SW480 (cell line): ENCODE measurements at places on chromosomes 12 and 14.

DNA sequence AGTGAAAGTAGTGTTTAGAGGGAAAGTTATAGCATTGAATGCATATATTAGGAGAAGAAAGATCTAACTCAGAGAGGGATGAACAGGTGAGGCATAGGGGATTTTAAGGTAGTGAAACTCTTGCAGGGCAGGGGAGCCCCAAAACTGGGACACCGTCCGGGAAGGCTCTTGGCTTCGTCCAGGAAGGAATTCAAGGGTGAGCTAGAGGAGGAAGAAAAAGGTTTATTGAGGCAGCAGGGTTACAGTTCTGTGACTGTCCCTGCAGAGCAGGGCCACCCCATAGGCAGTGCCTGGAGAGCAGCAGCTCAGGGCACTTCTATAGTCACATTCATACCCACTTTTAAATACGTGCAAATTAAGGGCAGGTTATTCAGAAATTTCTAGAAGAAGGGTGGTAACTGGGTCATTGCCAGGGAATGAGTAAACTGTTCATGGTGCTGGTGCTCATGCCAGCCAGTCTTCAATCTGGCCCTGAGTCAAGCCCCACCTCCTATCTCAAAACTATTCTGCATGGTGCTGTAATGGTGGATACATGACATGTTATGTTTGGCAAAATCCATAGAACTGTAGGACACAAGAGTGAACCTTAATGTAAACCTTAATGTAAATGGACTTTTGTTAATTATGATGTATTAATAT is 1.2 kb upstream of the OAS1 start:
- no peak for DNase-seq

DNA sequence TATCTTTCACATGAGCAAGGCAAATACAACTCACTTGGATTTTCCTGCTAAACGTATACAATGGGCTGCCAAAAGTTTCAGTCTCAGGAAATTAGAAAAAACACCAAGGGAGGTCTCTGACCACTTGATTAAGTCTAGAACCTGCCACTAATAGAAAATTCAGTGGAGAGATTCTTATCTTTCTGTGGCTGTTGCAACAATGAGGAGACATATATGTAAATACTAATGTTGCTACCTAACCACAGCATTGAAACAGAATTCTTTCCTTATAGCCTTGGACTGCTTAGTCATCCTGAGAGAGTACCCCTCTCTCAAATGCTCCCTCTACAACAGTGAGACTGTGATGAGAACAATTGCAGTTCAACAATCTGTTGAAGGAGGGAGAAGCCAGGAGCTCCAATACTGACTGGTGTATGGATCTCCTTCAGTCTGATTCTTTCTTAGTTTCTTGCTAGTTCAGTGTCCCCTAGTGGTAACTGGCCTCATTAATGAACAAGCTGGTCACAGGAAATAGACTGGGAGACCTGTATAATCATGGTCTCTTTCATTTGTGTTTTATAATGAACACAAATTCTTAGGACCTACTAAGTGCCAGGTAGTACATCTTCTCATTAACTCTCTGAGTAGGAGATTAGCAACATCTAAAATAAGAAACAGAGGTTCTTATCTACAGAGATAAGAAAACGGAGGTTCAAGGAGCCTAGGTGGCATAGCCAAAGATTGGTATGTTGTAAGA is 164.5 kb downstream of the SLC38A4 start:
- DNase-seq: peak; percentile 80

- DNase-seq: no peak
Observed at GRCh38 chr12:116365114-116365513, 87.6 kb upstream of the MED13L start.

- no peak for DNase-seq
Observed at GRCh38 chr14:61644834-61645233, 50.5 kb upstream of the HIF1A start.

DNA sequence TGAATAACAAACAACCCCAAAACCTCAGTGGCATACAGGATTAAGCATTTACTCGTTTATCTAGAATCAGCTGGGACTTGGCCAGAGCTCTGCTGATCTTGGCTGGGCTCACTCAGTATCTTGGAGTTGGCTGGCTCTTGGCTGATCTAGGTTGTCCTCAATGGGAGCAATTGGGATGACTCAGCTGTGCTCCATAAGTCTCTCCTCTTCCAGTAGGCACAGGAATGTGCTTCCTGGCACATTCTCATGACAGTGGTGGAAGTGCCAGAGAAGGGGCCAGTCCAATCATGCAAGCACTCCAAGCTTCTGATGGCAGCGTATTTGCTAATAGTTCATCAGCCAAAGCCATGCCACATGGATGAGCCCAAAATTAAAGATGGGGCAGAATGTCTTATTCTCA is 41.7 kb upstream of the ANO4 start:
- DNase-seq: no peak

DNA sequence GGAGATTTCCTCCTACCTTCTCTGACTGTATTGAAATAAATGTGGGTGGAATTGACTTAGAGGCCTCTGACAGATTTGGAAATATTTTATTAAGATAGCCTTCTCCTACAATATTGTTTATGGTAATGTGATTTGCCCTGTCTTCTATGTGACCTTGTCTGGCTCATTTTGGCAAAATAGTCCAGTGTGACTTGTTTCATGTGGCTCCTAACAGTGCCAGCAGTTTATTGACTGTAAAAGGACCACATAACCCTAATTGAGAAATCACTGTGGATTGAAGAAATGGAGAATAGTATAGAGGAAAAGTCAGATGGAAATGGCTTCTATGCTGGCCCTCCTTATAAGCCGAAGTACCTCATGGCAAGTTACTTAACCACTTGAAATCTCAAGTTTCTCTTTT is 170.9 kb upstream of the PTPRQ start:
- no peak for DNase-seq

DNA sequence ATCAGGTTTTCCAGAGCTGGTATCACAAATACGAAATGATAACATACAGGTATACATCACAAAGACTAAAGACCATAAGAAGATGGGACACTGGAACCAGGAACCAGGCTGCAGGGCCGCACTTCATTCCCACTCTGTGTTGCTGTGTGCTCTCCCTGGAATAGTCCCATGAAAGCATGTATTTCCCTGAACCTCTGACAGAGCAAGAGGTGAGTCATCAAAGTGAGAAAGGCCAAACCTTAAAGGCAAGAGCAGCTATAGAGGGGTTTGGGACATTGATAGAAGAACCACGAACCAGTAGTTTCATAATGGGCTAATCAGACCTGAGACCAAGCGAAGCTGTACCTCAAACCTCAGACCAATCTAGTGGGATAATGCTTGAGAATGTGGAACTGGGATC is 283.0 kb upstream of the PRKD1 start:
- DNase-seq: peak; percentile 11

- DNase-seq: peak; percentile 71
Observed at GRCh38 chr12:5554711-5555110, 122.8 kb downstream of the NTF3 start.

GRCh38 chr12:80282761-80283160 is 161.3 kb upstream of the PTPRQ start:
- no peak for DNase-seq

GRCh38 chr12:93857279-93857938 is 180.2 kb downstream of the CRADD start:
- no peak for DNase-seq
